ENCODE measurements at places on chromosomes 5 and 9. TPM values are rescaled to one million over a fixed set of nuclear protein-coding genes. Genes with fewer than 3 reads are reported as not detected.
A peak's percentile ranks its signal among the peaks of the same experiment; 100 is the strongest.

The CDC26 gene
- total RNA-seq: 30.9 TPM

The REEP2 gene
- total RNA-seq: 7.4 TPM

The SOX30 gene
- not detected for total RNA-seq

The PCDHGB6 gene
- 3.1 TPM for total RNA-seq

DNA sequence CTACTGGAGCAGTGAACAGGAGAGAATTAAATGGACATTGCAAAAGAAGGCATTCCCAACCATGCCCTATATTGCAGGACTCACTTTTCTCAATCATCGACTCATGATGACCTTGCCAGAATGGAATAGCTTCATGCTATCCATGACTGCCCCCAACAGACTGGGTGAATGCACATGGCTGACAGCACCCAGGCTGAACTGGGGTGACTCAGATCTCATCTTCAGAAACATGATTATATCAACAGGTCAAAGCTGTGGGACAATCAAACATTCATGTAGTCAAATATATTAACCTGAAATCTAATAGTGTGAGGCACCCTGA lies 34.7 kb upstream of the MIER3 start:
- no peak overlapping the region for H3K27ac ChIP-seq
- H3K4me3 ChIP-seq: no peak overlapping the region
- no peaks in the 10 kb centered on the region for H3K4me1 ChIP-seq
- no peaks in the 10 kb centered on the region for H3K27me3 ChIP-seq
- DNase-seq: no peak

DNA sequence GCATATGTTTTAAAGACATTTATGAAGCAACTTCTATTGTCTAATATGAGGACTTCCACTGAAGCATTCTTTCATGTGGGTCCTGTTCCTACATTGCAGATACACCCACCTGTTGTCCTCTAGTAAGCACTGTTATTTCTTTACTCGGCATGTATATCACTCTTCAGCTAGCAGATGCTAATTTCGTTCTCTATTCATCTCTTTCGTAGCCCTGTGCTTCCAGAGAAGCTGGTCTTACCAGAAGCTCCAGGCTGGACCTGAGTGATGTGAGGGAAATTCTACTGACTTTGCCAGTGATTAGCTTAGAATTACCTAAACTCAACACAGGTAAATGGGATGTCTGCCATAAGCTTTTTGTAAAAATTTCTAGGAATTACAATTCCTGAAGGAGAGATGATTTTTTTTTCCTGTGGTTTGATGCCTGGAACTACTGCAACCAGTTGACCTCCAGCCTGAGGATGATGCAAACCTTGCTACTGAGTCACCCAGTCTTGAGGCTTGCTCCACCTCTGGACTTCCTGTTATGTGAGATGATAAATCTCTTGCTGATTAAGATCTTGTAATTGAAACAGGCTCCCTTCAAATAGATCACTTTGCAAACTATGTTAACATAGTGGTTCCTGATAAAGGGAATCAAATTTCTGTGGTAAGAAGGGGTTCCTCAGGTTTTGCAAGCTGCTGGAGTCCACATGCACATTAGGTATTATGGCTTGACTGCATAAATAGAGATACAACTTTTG lies 52.2 kb upstream of the SPINK5 start:
- no peaks in the 10 kb centered on the region for H3K36me3 ChIP-seq
- no peak overlapping the region for H3K27ac ChIP-seq
- no peak overlapping the region for H3K4me3 ChIP-seq
- H3K4me1 ChIP-seq: no peaks in the 10 kb centered on the region
- DNase-seq: no peak

DNA sequence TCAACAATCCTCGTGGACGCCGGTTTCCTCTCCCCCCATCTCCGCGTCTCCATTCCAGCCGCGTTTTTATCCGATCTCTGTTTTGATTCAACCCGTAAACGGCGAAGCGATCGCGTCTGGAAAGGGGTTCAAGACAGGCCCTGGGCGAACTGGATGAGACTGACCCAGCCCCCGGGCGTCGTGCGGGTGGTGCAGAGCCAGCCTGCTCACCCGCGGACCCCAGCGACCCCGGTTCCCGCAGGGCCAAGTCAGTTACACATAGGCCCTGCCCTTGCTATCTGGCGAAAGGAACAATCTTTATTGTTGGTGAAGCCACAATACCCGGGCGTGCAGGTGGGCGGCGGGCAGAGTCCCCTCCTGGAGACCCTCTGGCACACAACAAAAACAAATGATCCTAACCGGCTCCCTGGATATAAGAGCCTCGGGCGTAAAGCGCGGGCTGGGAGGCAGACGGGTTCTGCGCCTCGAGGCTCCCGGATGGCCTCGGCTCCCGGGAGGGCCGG lies 1.8 kb downstream of the TLX3 start:
- H3K27me3 ChIP-seq: peaks cover 85% of the 10 kb centered on the region
- no peak overlapping the region for H3K27ac ChIP-seq
- no peaks in the 10 kb centered on the region for H3K4me1 ChIP-seq

DNA sequence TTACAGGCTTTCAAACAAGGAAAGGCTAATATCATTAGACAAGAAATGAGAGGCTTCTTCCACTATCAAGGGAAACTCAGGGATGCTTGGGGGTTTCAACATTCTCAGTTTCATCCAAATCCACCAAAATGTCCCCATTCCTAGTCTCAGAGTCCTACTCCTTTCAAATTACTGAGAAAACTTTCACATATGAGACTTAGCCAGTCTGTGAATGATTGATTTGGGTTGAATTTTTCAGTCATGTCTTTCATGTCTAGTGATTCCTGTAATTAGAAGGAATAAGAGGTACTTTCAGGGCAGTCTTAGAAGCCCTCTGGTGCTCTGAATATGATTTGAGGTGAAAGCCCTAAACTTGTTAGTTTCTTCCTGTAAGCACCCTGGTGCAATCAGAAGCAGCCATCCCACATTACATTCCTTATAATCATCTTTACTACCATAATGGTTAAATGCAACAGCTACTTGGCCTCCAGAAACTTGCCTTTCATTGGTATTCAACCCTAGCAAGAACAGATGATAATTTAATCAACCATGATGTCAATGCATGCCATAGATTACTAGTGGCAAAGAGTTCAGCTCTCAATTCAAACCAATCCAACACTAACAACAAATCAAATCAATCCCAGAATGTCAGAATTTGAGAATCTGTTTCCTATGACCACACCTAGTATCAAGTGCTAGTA lies 50.7 kb upstream of the RIC1 start:
- no peaks in the 10 kb centered on the region for H3K36me3 ChIP-seq
- H3K27me3 ChIP-seq: no peaks in the 10 kb centered on the region
- H3K4me1 ChIP-seq: no peaks in the 10 kb centered on the region
- H3K27ac ChIP-seq: no peak overlapping the region
- H3K4me3 ChIP-seq: no peak overlapping the region
- DNase-seq: no peak

GRCh38 chr9:120923620-120924328 lies 2.8 kb downstream of the TRAF1 start:
- H3K27ac ChIP-seq: no peak overlapping the region
- no peak overlapping the region for H3K4me3 ChIP-seq
- H3K36me3 ChIP-seq: no peaks in the 10 kb centered on the region
- no peaks in the 10 kb centered on the region for H3K27me3 ChIP-seq
- no peaks in the 10 kb centered on the region for H3K4me1 ChIP-seq

- no peaks in the 10 kb centered on the region for H3K36me3 ChIP-seq
- H3K27ac ChIP-seq: no peak overlapping the region
- H3K27me3 ChIP-seq: no peaks in the 10 kb centered on the region
- no peak overlapping the region for H3K4me3 ChIP-seq
- DNase-seq: no peak
- no peaks in the 10 kb centered on the region for H3K4me1 ChIP-seq
These were observed 7.7 kb upstream of the ZCCHC10 start for GRCh38 chr5:133034064-133034463.

GRCh38 chr5:34507933-34508332 lies 148.2 kb upstream of the RAI14 start:
- H3K4me3 ChIP-seq: no peak overlapping the region
- DNase-seq: no peak
- no peaks in the 10 kb centered on the region for H3K36me3 ChIP-seq
- H3K4me1 ChIP-seq: peaks cover 11% of the 10 kb centered on the region
- H3K27me3 ChIP-seq: no peaks in the 10 kb centered on the region
- H3K27ac ChIP-seq: no peak overlapping the region

GRCh38 chr5:14189680-14190079 lies 46.5 kb downstream of the TRIO start:
- H3K4me3 ChIP-seq: no peak overlapping the region
- no peak for DNase-seq
- no peaks in the 10 kb centered on the region for H3K27me3 ChIP-seq
- peak overlapping the region; percentile 95 for H3K27ac ChIP-seq
- peaks cover 6% of the 10 kb centered on the region for H3K4me1 ChIP-seq
